ENCODE measurements at places on chromosomes 12 and 14.

DNA sequence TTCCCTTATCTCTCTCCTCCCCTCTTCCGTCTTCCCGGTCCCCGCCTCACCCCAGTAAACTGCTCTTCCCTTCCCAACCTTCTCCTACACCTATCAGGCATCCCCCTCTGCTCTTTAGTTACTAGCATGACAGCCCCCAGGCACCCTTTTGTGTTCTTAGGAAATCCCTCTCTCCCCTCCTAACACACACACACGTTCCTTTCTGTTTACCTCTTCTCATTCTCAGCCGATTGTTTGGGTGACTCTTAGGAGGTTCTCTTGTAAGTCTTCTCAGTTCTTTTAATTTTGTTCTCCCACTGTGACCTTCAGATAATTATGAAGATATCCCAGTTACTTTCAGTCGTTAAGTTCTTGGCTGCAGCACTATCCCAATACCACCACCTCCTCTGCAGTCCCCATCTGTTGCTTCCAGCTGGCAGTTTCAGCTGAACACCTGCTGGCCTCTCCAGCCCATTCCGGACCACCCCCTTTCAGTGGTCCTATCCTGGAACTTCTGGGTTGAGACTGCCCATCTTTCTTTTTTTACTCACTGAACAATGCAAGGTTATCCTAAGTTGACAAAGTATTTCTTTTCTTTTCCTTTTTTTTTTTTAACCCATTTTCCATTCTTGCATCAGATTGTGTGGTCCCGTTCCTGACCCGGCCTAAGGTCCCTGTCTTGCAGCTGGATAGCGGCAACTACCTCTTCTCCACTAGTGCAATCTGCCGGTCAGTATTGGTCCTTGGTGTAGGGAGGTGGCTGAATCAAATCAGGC, 711 bp downstream of the MARS1 start:
- DNase-seq: no peak

- DNase-seq: peak; percentile 34
Measured at GRCh38 chr12:100234591-100235304, 32.1 kb downstream of the DEPDC4 start.

DNA sequence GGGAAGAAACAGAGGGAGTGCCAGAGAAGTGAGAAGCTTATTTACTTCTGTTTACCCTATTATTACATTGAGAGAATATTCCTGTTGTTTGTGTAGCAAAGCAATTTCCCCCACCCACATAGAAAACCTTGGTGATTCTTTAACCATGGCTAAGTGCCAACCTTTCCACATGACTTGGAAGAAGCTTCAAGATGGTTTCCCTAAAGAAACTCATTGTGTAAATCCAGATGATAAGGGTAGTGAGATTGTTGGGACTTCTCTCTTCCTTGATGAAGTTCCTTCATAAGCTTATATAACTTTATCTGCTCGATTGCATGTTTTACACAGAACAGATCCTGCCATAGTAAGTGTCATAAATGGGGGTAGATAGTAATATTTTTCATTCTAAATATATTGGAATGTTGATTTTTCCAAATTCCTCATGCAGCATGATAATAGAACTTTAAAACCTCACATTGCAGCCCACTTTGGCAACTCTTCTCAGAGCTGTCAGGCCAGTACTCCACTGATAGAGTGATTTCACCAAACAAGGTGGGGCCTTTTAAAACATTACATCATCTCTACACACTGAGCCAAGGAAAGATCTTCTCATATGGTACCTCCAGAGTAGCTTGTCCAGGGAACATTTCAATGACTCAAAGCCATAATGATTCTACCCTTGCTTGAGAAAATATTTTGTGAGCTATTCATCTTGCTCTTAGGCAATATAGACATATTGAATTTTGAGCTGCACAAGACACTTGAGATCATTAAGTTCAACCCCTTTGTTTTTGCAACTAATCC, 47.8 kb upstream of the KIF21A start:
- DNase-seq: no peak

DNA sequence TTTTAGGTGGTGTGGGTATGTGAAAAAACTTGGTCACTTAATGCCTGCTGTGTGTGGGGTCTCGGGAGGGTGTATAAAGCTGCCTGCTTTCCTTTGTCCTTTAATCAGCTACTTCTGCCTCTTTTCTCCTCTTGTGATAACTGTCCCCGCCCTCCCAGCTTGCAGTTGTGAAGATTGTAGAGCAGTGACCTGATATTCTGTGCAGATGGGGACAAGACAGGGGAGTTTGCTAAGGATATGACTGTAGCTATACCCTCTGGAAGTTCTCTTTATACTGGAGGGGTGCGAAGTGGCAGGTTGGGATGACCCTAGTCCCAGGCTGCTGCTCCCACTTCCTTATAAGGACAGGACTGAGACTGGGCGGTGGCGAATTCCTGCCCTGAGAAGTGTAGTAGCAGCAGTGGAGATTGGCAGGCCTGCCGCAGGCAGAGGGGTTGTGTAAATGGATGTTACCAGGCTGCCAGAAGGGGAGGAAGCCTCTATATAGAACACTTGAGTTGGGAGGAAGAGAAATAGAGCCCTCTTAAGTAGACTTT, 835 bp downstream of the MYL6 start:
- peak; percentile 62 for DNase-seq

- DNase-seq: no peak
Measured at GRCh38 chr14:54727929-54728328, 161.0 kb downstream of the SAMD4A start.

DNA sequence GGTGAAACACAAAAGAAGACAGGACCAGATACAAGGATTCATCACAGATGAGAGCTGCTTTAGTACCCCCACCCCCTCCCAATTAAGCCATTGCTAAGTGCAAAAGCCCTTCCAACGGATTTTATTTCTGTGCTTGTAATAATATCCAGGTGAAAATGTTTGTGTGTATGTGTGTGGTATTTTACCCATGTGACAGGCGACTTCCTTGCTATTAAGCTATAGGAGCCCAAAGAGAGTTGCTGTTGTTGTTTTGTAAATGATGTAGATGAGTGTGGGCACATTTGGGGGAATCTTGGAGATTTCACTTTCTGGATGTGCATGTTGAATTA, 3.2 kb upstream of the HOXC4 start:
- DNase-seq: no peak

DNA sequence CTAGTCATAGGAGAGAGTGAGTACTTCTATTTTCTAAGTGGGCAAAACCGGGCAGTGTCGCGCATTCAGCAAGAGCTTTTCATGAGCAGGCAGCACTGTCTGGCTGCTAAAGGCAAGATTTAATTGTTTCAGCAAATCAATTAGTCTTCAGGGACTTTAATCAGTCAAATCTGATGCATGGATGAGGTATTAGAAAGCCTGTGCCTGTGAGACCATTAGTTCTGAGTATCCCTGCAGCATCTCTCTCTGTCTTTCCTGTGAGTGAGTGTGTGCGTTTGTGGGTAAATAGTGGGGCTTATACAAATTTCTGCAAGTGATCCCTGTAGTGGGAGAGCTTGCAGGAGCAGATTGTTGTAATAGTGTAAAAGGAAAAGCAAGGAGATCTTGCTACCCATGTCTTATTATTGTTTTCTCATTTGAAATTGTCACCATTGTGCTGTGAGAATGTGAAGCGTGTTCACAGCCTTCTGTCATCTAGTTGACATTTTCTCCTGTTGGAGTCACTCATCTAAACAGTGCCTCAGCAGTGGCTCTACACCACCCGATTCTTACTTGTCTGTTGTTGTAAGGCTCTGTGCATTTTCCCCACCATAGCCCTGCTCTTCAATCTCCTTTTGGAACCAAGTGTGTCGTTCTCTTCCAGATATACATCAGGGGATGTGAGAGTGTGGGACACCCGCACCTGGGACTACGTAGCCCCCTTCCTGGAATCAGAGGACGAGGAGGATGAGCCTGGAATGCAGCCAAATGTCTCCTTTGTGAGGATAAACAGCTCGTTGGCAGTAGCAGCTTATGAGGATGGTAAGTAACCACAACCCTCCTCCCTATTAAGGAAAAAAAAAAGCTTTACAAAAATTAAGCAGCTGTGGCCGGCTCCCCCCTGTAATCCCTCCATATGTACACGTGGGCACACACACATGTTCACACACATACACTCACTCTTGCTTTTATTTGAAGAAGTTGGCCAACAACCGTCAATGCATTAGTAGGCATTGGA, 53.6 kb downstream of the FBXW8 start:
- no peak for DNase-seq

GRCh38 chr12:87596636-87597035, 432.6 kb downstream of the C12orf50 start:
- no peak for DNase-seq

DNA sequence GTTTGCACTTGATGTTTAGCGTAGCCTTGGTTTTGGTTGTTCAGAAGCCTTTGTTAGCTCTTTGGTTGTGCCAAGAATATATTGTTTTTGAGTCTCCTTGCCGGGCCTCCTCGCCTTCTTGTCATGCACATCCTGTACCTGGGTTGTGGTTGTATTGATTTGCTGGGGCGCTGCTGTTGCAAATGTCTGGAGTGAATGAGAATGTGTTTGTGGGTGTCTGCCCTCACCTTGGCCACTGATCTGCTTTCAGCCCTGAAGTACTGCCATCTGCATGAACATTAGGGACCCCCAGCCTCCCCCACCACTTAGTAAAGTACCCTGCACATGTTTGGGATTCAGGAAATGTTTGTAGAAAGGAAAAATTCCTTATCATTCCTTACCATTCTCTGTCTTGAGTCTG, 16.5 kb downstream of the PRKCH start:
- no peak for DNase-seq

- DNase-seq: no peak
Measured at GRCh38 chr12:75725521-75726111, 214.2 kb upstream of the KRR1 start.

DNA sequence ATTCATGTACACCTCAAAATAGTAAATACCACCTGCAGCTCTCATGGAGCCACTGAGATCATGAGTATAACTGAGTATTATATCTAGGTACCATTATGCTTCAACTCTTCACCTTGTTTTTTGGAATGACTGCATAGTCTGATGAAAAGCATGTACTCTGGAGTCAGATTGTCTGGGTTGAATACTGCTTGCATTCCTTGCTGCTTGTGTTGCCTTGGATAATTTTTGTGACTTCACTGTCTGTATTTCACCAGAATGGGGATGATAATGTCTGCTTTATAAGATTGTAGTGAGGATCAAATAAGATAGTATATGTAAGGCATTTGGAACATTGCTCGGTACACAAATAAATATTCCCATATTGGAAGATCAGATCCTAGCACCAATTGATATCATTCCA, 54.2 kb downstream of the SUSD6 start:
- no peak for DNase-seq

DNA sequence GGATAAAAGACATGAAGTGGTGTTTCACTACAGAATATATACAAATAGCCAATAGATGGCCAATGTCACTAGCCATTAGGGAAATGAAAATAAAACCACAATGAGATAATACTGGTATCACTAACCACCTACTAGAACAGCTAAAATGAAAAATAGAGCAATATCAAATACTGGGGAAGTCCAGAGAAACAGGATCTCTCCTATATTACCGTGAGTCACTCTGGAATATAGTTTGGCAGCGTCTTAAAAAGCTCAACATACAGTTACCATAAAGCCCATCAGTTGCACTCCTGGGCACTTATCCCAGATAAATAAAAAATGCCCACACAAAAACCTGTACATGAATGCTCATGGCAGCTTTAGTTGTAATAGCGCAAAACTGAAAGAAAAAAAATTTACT, 101.7 kb downstream of the TMTC1 start:
- DNase-seq: no peak

DNA sequence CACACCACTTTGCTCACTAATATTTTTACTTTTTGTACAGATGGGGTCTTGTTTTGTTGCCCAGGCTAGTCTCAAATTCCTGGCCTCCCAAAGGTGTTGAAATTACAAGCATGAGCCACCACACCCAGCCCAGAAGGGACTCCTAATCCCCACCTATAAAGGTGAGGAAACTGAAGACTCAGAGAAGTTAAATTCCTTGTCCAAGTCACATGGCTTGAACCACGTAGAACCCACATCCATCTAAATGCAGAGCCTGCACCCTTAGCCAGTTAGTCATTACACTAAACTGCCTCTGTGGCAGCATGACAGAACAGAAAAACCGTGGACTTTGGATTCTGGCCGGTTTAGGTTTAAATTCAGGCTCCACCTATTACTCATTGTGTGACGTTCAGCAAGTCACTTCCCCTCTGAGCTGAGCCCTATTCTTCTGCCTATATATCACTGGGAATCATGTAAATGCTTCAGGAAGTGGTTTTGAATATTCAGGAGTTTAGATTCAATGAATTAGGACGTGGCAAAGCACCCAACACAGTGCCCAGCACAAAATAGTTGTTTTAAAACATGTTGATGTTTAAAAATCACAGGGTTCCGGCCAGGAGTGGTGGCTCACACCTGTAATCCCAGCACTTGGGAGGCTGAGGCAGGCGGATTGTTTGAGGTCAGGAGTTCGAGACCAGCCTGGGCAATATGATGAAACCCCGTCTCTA, 3.0 kb upstream of the CORO1C start:
- peak; percentile 35 for DNase-seq

- DNase-seq: no peak
Measured at GRCh38 chr12:107684990-107685359, 624 bp upstream of the PWP1 start.

DNA sequence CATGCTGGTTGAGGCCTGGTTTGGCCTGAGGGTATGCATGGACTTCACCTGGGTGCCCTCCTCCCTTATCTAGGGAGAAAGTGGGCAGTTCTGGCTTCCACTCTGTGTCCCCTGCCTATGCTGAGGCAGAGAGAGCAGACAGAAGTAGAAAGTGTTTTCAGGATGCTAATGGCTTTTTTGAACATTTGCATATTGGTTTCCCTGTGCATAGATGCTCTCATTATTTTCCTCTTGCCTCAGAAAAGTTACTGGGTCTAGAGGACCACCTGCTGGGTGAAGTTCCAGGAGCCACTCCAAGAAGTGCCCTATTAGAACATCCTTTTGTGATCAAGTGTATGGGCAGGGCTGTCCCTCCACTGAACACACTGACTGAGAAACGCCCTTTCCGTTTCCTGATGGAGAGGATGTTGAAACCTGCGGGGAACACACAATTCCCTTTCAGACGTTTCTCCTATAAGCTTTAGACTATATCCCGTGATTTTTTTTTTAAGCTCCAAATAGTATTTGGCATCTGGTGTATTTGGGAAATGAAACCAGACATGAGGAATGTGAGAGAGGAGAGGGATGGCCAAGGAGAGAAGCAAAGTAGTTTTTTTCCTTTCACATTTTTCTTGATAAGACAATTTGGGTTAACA, 66.6 kb downstream of the DAAM1 start:
- DNase-seq: peak; percentile 9

Data from frontal cortex (tissue), 4 donors.